GM23338 (cell line): ENCODE measurements at places on chromosomes 4 and X. TPM values are rescaled to one million over a fixed set of nuclear protein-coding genes. Genes with fewer than 3 reads are reported as not detected.

GRCh38 chr4:117156806-117157205 lies 71.4 kb upstream of the TRAM1L1 start:
- peak; percentile 2 for DNase-seq

RBMXL3 gene
- total RNA-seq: not detected in 2 replicates

DNA sequence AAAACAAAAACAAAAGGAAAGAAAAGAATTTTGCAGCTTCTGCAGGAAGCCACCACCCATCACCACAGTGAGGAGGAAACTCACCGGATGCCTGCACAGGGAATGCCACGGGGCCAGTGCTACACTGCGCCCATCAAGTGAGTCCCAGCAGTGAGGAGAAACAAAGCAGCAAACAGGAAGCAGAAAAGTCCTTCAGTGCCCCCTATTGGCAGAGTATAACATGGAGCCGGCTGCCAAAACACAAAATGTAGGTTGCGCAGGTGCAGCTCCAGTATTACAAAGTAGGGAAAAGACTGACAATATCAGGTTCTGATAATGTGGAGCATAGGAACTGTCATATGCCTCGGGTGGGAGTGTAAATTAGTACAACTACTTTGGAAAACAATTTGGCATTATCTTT lies 23.3 kb upstream of the SCML2 start:
- DNase-seq: peak; percentile 72

GRCh38 chrX:118847676-118848075 lies 24.1 kb downstream of the ZCCHC12 start:
- DNase-seq: peak; percentile 75

TCEAL3 gene
- 5.0 and 5.2 TPM in 2 replicates for total RNA-seq

DNA sequence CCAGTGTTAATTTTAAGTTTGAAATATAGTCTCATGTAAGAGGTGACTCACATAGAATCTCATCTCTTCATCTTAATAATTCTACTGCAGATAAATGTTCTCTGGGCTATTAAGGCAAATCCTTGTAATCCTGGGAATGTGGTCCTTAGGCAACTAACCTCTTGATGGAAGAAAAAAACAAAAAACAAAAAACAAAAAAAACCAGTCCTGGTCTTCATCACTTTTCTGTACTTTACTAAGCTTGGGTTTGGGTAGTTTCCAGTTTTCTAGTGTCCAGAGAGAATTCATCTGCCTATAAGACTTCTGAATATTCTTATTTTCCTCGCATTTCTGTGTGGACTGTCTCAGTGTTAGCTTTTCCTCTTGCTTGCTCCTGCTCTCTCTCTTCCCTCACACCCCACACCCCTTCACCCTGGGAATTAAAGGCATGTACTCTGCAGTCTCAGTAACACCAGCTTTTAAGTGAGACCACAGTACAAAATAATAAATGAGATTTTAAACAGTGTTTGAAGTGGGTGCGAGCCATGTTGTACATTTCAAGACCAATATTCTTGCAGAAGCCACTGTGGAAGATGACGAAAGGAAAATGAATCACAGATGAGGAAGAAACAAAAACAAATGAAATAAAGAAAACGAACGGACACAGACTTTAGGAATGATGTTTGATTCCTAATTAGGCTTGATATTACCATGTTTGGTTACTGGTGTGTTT lies 51.7 kb downstream of the HAND2 start:
- DNase-seq: no peak

DNA sequence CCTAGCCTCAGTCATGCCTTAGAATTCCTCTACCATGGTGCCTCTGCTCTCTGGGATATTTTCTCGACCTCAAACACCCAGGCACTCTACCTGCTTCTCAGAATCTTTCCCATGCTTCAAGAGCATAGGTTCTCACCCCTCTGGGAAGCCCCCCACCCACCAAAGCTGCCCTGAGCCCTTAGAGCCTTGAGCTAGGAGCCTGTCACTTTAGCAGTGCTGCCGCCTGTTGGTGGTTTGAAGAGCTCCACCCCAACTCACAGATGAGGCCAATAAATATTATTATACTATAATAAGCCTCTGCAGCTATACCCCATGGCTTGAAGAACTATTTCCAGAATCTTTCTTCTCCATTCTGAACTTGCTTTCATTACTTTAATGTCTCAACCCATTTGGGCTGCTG lies 109.7 kb downstream of the RTL5 start:
- DNase-seq: peak; percentile 67

DNA sequence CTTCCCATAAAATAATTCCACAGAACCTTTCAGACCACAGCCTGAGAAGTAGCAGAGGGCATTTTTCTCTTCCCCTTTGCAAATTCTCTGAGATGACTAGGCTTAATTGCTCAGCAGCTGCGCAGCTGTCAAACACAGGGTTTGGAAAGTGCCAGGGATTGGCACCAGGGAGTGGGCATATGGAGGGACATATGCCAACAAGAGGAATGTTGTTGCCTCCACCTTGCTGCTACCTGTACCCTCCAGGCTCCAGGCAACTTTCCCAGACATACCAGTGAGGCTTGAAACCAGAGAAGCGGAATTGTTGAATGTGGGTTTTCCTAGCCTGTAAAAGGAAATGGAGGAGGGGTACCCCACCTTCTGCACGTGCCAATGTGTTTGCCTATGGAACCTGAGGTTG lies 256.2 kb upstream of the GPR101 start:
- DNase-seq: no peak
